Stimulated activated CD4-positive, alpha-beta T cell treated with anti-CD3 and anti-CD28 coated beads, Interleukin-2, amount 100 ng/mL, for 24 hours (primary cell): ENCODE measurements at places on chromosomes 2 and 18.

GRCh38 chr2:105387225-105387624 is 11.6 kb downstream of the FHL2 start:
- DNase-seq = no peak

DNA sequence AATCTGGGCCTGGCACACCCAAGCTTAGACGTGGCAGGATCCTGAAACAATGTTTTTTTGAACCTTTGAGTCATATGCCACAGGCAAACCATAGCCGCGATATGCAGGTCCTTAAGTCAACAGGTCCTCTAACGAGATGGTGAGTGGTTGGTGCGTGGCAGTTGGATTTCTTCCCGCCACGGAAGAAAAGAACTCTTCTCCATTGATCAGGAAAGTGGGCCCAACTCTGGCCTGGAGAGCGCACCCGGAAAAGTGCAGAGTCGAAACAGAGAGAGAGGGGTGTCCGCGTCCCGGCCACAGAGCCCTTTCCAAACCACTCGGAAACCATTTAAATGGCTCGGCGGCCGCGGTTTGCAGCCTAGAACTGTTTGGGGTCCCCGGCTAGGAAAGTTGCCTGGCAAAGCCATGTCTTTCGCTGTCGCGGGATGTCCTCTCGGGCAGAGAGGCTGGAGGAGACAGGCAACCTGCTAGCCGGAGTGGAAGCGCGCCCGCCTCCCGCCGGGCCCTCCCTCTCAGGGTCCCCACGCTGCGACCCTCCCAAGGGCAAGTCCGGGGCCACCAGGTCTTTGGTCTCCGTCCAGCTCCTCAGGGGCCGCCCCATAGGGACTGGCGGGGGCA is 777 bp downstream of the GALNT3 start:
- DNase-seq = no peak

DNA sequence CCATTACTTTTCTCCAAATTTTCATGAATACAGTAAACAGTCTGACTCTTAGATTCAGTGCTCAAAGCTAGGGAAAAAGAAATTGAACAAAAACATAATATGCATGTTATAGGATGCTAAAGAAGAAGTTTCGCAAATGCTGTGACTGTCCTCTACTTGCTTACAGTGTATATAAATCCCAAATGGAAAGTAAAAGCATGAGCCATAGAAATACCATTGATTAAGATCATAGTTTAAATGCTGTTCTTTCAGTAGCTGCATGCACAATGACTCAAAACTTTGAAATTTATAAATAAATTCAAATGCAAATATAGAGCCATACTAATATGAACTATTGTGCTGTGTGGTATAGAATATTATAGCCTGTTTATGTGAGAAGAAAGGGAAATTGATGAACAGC is 1113.9 kb upstream of the ACVR2A start:
- no peak for DNase-seq

DNA sequence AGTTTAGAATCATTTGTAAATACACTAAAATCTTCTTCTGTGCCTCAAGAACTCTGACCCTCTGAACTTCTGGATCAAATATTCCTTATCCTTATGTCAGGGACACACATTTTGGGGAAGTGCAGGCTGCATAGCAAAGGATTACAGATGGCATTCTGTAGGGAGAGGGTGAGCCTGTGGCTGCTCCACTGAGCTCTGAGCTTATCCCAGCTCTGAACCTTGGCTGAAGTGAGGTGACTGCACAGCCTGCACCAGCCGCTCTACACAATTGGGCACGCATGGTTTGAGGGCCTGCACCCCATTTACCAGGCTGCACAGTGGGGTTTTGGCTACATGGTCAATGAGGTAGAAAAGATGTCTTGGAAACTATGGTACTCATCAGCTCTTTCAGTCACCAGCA is 251.6 kb downstream of the GALR1 start:
- DNase-seq = no peak

DNA sequence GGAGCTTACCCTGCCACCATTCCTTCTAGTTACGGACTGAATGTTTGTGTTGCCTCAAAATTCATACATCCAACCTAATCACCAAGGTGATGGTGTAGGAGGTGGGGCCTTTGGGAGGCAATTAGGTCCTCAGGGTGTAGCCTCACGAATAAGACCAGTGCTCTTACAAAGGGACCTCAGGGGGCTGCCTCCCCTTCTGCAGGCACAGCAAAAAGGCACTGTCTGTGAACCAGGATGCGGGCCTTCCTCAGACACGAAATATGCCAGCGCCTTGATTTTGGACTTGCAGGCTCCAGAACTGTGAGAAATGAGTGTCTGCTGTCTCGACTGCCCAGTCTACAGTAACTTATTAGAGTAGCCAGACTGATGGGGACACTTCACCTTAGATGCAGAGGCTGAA is 150.4 kb upstream of the HDAC4 start:
- DNase-seq = no peak

- DNase-seq = no peak
These were observed 422.5 kb downstream of the CMPK2 start for GRCh38 chr2:6443061-6443823.

DNA sequence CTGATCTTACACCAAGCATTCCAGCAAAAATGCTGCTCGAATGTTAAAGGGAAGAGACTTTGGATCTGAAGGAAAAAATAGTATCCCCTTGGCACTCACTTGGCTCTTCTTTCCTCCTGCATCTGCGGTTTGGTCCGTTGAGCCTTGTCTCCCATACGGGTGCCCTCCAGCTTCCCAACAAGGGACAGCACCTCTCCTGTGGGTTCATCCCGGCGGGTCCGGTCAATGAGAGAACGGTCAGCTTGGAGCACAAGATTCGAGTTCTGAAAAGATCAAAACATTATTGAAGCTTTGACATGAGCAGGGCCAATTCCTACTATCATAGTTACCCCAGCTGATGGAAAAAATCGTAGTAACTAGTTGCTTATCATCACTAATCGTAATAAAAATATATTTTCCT is 740 bp downstream of the SNRNP200 start:
- DNase-seq = no peak

- DNase-seq = no peak
These were observed 11.2 kb upstream of the STAT1 start for GRCh38 chr2:191025135-191025534.

- no peak for DNase-seq
These were observed 2.2 kb upstream of the DSC2 start for GRCh38 chr18:31104444-31104843.

- DNase-seq = no peak
These were observed 138.3 kb upstream of the ETAA1 start for GRCh38 chr2:67258831-67259230.

DNA sequence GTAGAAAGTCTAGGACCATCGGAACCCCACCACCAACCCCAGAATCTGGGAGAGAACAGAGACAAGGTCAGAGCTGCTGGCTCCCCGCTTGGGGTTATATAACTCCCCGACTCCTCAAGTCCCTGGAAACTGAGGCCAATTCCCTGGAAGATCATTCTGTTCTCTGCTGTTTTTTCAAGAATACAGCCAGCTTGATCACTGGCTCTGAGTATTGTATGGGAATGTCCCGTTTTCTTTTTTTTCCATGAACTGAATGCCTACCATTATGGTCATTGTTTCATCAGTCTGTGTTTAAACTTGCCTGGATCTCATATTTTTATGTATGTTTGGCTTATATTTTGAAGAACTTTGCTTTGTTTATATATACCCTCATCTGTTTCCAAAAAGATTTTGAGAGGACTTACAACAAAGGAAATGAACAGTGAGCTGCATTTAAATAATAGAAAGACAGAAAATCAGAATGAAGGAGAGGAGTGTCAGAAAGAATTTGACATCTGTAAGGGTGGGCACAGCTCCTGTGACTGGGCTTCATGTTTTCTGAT is 90.0 kb upstream of the ALPP start:
- no peak for DNase-seq

GRCh38 chr2:32357318-32358110 is 691 bp downstream of the BIRC6 start:
- DNase-seq = peak; percentile 47

DNA sequence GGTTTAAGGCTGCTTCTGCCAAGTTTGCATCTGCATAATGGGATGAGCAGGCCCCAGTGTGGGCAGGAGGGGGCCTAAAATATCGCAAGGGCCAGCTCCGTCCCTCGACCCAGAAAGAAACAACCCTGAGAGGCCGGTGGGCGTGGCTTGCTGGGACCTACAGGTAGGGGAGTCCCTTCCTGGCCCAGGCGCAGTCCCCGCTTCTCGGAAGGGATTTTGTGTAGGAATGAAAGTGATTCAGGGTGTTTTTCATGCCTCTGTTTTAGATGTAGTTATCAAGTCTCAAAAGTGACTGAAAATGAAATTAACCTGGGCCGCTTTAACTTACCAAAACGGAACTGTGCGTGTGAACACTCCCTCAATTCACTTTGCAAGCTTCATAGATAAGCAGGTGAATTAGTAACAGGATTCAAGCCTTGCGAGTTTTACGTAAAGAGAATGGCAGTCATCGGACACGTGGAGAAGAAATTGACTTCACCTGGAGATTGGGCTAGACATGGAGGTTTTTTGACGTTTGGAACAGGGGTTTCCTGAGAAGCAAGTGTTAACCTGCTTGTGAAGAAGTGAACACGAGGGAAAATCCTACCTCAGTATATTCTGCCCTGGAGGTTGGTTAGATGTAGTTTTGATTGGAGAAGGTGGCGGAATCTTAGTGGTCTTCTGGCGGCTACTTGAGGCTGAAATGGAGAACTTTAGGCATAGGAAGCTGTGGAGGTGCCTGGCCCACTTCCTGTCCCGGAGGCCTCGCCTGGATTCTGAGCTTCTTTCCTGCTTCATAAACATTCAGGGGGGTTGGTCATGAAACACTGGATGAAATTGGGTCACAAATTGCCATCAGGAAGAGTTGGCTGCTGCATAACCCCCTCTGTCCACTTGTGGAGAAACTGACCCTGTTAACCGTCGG is 1.7 kb downstream of the NCK2 start:
- peak; percentile 96 for DNase-seq

DNA sequence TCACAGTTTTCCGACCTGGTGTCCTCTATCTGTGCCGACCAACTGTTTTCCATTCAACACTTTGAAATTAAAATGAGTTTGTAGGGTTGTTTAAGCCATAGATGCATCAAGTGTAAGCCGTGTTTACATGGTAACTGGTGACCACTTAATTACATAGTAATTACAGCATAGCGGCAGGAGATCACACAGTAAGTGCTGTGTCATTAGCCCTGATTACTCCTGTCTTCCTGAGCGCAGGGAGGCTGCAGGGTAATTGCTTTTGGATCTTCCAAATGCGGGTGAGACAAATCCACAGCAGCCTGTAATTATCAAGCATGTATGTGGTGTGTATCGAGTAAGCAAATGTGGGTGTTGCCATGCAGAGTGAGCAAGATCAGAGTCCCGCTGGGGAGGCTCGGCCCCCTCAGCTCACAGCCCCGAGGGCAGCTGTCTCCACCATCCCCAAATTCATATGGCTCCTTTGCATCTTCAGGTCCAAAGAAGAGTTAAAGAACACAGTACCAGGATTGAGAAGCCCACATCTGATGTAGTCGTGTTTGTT is 71.5 kb upstream of the HDAC4 start:
- no peak for DNase-seq

DNA sequence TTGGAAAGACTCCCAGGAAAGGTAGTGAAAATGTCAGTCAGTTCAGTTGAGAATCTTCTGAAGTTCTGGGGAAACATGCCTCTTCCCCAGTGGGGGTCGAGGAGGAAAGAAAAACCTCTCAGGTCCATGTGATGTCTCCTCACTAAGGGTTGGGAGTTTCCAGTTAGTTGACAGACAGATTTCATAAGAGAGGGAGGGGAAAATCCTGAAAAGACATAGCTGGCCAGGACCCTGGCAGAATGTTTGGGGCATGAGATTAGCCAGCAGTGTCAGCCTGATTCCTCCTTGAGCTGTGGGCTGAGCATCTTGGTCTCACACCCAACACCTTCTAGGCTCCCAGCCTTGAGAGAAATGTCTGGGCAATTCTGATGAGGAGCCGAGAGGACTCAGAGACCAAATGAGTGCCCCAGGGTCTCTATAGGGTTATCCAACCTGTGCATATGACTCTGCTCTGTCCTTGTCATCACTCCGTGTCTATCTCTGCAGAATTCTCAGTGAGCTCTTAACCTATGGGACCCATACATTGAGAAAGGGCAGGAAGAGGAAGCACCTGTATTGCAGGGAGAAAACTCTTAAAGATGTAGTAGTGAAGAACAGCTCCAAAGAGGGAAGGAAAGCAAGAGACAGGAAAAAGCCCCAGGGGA is 13.9 kb downstream of the BMP10 start:
- DNase-seq = no peak

DNA sequence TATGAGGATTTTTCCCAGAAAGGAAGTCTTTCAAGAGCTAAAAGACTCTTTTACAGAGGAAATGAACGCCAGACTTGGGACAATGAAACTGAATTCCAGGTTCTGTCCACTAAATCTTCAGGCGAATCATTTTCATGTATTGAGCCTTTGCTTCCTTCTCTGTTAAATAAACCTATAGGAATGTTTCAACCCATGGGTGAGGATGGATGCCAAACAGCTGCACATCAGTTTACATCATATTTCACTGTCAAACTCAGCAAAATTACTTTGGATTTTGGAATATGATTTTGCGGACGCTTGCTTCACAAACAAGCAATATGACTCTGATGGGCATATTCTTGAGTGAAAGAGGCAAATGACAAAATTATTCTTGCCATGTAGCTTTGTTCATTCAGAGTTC is 256.1 kb upstream of the ZNF521 start:
- DNase-seq = no peak

GRCh38 chr2:1205853-1206252 is 207.4 kb upstream of the TPO start:
- DNase-seq = no peak

GRCh38 chr2:119943058-119943457 is 69.8 kb upstream of the EPB41L5 start:
- DNase-seq = no peak

- DNase-seq = no peak
These were observed 133.7 kb downstream of the COMMD1 start for GRCh38 chr2:62038975-62039771.

- no peak for DNase-seq
These were observed 328.2 kb upstream of the MEX3C start for GRCh38 chr18:51525453-51526225.

DNA sequence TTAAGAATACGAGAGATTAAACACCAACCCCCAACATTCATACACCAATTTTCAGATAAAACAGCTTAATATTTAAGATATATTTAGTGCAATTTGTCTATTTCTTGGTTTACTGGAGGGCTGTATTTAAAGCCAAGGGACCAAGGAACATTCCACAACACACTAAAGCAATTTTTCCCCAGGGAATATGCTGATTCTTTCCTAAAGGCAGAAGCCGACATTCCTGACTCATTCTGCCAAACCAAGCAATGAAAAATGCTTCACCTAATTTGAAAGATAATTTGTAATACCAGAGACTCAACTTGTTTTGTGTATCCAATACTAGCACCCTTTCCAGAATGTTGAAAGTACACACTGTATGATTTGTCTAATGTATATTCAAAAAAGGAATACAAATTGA is 1267.6 kb upstream of the PIK3C3 start:
- DNase-seq = no peak

GRCh38 chr2:132547090-132547687 is 122.8 kb downstream of the LYPD1 start:
- peak; percentile 43 for DNase-seq
